Epithelial cell of esophagus (primary cell): ENCODE measurements at places on chromosomes 4 and X.
A peak's percentile ranks its signal among the peaks of the same experiment; 100 is the strongest.

DNA sequence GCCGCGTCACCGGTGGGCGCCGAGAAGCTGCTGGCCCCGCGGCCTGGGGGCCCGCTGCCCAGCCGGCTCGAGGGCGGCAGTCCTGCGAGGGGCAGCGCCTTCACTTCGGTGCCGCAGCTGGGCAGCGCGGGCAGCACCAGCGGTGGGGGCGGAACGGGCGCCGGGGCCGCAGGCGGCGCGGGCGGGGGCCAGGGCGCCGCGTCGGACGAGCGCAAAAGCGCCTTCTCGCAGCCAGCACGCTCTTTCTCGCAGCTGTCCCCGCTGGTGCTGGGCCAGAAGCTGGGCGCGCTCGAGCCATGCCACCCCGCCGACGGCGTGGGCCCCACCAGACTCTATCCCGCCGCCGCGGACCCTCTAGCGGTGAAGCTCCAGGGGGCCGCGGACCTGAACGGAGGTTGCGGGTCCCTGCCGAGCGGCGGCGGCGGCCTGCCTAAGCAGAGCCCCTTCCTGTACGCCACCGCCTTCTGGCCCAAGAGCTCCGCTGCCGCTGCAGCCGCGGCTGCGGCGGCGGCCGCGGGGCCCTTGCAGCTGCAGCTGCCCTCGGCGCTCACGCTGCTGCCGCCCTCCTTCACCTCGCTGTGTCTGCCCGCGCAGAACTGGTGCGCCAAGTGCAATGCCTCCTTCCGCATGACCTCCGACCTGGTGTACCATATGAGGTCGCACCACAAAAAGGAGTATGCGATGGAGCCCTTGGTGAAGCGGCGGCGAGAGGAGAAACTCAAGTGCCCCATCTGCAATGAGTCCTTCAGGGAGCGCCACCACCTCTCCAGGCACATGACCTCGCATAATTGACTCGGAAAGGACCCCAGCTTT is 5.6 kb downstream of the PRDM8 start:
- DNase-seq: peak; percentile 38

- DNase-seq: peak; percentile 99
Measured at GRCh38 chr4:106315476-106315967, 487 bp downstream of the TBCK start.

DNA sequence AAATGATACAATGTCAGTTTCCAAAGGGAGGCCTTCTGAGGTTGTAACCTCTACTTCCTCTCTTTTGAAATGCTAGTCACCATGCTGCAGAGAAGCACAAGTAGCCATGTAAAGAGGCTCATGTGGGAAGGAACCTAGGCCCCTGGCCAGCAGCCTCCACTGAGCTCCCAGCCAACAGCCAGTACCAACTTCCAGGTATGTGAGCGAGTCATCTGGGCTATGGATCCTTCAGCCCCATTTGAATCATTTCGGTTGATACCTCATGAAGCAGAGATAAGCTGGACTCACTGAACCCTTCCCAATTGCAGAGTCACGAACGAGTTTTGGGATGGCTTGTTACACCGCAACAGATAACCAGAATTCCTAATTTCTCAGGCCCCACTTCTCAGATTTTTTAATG is 187.0 kb upstream of the LDB2 start:
- no peak for DNase-seq

GRCh38 chrX:40090961-40091360 is 6.8 kb downstream of the BCOR start:
- no peak for DNase-seq

GRCh38 chrX:86210772-86211171 is 62.5 kb downstream of the DACH2 start:
- no peak for DNase-seq

DNA sequence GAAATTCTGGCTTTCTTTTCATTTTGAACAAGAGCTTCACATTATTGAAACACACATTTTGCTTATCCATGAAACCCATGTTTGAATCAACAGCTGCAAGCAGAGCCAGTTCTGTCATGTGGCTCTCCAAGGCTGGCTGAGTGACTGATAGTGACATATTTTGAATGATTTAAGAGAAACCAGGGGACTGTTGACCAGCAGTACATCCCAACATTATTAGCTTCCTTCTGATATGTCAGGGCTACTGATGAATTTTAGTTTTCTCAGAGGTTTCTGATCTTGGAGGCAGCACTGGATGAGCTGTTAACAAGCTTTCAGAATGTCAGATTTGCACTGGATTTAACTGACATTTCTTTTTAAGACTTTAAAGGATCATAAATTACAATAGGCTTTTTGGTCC is 74.6 kb upstream of the GRXCR1 start:
- no peak for DNase-seq

DNA sequence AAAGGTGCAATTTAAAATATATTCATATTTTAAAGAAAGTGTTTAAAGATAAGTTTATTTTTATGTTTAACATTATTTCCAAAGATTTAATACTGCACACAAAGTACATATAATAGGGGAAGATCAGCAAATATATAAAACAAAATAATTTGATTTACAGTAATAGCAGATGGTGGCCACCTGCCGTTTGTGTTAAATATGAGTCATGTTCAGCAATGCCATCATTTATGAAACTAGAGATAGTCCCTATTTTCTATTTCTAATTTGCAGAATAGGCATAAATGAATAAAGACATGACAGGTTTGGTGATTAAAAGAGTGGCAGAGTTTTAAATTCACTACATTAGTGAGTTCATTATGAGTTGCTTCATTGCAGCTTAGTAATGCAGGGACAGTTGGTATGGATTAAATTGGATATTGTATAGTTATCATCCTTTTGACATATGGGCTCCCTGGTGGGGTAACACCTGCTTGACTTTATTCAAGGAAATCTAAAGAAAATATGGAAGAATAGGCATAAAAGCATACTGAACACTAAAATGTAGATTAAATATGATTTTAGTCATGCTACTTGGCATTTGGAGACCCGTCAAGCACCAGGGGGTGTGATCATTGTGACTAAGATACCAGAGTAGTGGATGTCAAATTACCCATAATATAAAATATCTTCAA is 78.8 kb upstream of the BANK1 start:
- no peak for DNase-seq
